ENCODE measurements at places on chromosomes 5 and 9.
A peak's percentile ranks its signal among the peaks of the same experiment; 100 is the strongest.

- DNase-seq = no peak
These were observed 14.0 kb upstream of the GLRX start for GRCh38 chr5:95836544-95836943.

- no peak for DNase-seq
These were observed 4.3 kb downstream of the ARRDC3 start for GRCh38 chr5:91378752-91379211.

GRCh38 chr9:102845827-102846371 lies 149.2 kb upstream of the CYLC2 start:
- DNase-seq = no peak

- DNase-seq = no peak
These were observed 13.2 kb downstream of the HNRNPH1 start for GRCh38 chr5:179610109-179610902.

DNA sequence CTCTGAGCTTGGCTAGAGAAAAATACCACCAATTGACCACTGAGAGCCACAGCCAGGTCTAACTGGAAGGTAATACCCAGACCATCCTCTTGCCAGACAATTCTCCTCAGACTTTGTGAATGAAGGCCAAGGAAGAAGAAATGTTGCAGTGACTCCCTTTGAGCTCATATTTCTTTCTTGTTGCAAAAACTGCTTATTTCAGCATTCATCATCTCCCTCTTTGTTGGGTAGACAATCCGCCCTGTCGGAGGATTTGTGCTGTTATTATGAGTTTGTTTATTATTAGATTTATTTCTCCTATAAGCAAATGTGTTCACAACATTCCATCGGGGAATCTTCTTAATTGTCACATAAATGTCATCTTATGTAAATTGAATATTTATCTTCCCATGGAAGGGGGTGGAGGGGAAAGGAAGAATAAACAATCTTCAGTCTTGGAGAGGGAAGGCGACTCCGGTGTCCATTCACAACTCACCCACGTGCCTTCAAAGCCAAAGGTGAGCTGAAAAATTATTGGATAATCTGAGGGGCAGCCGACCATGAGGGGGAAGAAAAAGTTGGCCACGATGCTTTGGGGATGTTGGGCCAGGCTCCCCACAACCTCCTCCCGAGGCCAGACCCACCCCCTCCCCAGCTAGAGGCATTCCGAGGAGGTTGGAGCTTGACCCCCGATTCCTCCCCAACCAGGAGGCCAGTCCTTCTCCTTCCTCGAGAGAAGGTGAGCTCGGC lies 1.8 kb upstream of the JADE2 start:
- DNase-seq = no peak

- no peak for DNase-seq
These were observed 309.8 kb upstream of the RGMB start for GRCh38 chr5:98463676-98464075.

DNA sequence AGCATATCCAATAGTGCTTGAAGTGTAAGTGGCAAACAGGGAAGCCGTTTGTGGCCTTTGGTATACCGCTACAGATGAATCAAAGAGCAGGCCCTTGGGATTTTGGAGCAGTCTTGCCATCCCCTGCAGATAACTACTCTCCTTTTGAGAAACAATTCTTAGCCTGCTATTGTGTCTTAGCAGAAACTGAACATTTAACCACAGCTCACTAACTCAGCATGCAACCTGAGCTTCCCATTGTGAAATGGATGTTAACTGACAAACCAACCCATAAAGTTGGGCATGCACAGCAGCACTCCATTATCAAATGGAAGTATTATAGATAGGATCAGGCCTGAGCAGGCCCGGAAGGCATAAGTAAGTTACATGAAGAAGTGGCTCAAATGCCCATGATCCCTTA lies 315.3 kb upstream of the PTGER4 start:
- DNase-seq = no peak

- no peak for DNase-seq
These were observed 47.4 kb downstream of the ADAM19 start for GRCh38 chr5:157528036-157528632.

DNA sequence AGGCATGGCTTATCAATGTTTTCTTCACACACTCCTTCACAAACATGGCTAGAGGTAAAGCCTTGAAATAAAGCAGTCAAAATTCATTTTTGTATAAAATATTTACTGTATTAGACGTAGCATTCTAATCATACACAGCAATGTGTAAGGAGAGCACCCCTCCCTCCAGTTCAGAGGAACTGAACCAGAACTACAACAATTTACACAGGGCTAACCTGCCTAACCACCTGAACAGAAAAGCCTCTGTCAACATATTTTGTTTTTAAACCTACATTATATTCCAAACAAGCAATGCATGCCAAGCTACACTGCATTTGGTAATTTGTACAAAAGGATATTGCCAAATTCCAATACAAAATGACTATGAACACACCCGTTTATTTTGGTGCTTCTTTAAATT lies 41.6 kb downstream of the MLLT3 start:
- no peak for DNase-seq

DNA sequence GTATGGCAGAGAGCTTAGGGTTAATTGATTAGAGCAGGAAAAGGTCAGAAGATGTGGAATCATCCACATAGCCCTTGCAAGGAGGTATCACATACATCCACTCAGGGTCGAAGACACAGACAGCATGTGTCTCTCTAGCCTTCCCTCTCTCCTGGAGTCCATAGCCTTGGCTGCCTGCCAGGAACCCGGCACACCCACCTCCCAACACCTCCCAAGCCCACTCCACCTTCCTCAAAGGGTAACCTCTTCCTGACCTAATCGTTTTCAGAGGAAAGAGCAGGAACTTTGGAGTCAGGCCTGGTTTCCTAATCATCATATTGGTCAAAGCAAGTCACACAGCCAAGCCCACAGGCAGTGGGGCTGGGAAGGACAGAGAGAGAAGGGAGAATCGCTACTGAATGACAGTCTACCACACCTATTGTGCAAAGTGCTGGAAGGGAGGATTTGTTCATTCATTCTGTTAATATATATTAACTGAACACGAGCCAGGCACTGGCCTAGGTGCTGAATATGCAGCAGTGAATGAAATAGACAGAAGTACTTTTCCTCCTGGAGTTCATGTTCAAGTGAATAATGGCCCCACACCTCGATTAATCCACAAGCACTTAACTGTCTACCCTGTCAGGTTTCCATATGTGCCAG lies 107.8 kb downstream of the KCNIP1 start:
- no peak for DNase-seq

GRCh38 chr5:167304834-167305469 lies 986.5 kb upstream of the WWC1 start:
- DNase-seq = no peak

GRCh38 chr5:79851391-79851863 lies 139.6 kb downstream of the MTX3 start:
- DNase-seq = no peak

DNA sequence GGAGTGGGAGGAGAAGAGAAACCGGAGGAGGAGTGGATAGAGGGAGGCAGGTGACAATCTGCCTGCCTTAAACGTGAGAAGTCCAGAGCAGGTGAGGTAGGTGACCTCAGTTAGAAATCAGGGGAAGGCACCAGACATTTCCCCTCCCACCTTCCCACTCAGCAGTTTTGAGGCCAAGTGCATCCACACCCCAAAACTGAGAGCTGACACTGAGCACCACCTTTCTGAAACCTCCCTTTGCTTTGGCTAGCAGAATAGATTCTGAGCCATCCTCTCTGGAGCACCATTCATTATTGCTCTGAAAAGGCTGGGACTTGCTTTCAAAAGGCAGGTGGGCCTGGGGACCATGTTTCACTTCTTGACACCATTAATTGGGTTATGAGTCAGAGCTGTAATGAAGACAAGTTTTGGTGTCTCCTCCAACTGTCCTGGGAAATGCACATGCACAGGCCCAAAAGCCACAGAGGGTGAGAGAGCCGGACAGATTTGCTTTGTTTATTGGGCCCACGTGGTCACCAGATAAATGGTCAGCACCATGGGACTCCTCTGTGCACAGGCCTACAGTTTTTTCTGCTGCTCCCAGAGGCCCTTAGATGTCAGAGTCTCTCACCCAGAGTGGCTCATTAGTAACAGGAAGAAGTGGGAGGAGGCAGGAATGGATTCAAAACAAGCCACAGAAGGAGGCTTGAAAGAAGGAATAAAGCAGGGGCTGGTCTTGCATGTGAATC lies 314.7 kb downstream of the TLE1 start:
- DNase-seq = no peak

GRCh38 chr5:91384671-91385430 lies 1.7 kb upstream of the ARRDC3 start:
- peak; percentile 30 for DNase-seq

GRCh38 chr5:54700986-54701578 lies 183.5 kb downstream of the SNX18 start:
- no peak for DNase-seq

- DNase-seq = no peak
These were observed 28.3 kb downstream of the UHRF2 start for GRCh38 chr9:6441269-6441668.

GRCh38 chr5:78424665-78425064 lies 64.2 kb downstream of the SCAMP1 start:
- DNase-seq = no peak

GRCh38 chr5:107112216-107112615 lies 558.5 kb downstream of the EFNA5 start:
- DNase-seq = no peak

DNA sequence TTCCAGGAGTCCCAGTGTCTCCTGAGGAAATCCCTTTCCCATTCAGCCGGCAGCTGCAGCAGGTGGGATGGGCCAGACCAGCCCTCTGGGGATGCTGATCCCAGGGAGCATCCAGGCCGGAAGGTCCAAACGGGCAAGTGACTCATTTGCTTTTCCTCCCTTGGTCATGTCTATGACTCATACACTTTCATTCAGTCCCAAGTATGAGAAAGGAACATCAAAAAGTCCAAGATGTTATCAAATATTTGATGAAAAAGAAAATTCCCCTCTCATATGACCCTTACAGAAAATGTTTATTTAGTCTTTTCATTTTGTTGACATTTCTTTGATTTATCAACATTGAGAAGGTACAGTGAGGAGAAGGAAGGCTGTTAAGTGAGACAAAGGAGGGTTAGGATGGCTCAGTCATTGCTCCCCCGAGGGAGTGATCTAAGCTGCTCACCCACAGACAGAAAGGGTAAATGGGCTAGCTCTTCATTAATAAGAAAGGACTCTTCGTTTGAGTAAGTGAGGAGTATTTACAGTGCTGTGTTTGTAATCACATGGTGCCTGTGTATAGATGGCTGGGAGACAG lies 117.6 kb upstream of the ANKRD55 start:
- no peak for DNase-seq

DNA sequence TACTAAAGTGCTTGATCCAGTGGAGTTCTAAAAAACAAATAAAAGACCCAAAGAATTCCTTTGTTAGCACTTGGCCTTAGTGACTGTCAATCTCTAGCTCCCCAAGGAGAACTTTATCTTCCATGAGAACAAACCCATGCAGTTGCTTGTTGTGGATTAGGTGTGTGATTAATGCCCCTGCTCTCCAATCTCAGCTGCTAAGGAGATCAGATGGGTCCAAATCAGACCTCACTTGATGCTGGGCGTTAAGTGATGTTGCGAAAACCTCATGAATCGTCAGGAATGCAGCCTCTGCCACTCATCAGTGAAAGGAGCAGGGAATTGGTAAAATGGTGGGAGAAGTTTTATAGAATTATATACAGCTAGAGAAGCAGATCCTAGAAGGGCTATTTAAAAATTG lies 133.7 kb downstream of the DMAC1 start:
- DNase-seq = no peak

DNA sequence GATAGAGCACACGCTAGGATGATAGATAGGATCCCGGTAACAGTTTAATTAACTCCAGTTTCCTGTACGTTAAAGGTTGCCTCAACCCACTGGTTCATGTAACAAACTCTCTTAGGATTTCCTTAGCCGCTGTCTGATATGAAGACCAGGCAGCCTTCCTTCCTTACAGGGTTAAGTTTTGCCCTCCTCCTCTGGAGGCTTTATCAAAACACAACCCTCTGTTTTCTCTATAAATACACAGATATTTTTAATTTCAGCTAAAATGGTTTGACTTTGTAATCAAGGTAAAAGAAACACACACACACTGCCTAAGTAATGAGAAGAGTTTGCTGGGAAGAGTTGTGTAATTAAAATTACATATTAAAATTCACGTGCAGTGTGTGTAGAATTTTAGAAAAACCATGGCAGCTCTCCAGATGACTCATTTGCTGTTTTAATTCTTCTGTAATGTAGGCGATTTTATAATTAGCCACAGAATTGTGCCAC lies 369.8 kb downstream of the CSNK1G3 start:
- no peak for DNase-seq

DNA sequence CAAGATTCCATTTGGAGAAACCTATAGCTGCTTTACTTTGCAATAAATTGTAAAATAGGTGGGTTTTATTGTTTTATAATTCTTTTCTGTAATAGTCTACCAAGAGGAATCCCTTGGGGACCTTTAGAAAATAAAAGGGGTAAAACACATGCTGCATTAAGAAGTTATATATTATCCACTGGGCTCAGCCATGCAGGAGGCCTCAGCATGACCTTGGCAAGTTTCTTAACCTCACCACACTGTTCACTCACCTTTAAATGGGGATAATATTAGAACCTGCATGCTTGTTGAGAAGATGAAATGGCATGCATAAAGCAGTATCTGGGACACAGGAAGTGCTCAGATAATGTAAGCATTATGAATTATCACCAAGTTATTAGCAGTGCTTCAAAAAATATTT lies 120.2 kb downstream of the SEMA5A start:
- DNase-seq = no peak

- DNase-seq = no peak
These were observed 10.2 kb upstream of the ERGIC1 start for GRCh38 chr5:172823840-172824362.

- no peak for DNase-seq
These were observed 1.6 kb downstream of the FNIP1 start for GRCh38 chr5:131795228-131795627.

DNA sequence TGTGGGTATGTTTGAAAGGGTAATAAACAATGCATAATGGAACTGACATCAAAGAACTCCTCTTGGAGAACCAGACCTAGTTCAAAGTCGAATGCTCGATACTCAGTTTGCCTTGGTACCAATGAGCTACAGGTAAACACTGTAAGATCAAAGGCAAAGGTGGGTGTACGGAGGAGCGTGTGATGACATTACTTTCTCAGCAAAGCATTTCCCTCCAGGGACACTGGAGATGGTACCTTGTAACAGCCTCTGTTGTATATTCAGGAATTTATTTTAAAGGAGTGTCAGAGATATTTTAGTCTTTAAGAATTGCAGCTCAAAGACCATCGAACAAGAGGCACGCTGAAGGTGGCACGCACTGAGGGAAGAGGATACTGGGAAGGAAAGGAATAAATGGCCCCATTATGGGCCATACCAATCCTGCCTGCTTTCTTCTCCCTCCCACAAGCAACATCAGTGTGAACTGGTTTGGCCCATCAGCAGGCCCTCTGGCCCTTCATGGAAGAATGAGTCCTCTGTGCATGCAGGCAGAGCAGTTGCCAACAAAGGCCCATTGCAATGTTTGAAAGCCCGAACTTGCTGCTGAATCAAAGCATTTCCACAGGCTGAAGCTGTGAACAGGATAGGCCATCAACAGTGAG lies 410.2 kb downstream of the ACTL7B start:
- DNase-seq = no peak

GRCh38 chr9:7234144-7234543 lies 476.4 kb downstream of the KDM4C start:
- DNase-seq = peak; percentile 30
